ENCODE measurements at places on chromosomes 1 and 21.

DNA sequence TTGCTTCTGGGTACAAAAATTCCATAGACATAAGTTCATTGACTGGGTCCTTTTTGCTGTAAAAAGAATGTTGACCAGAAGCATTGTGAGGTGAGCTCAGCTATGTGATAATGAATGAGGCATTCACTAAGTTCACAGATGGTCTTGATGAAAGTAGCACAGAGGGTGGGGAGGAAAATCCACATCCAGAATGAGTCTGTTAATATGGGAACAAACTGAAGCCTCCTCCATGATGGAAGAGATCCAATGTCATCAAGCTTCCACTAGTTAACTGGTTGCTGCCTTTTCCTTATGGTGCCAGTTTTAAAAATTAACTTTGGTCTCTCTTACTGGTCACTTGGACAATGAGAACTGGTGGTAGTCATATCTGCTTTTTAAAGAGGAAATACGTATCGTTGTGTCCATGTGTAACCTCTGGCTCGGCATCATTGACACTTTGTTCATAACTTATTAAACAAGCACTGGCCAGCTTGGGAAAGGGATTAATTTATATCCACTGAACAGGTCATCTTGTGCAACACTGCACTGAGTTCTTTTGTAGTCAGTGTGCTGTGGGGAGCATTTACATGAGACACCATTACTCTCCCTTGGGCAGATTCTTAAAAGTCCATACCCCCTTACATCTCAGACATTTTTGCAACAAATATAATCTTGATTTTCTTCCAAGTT is 88.6 kb downstream of the ADAMTS1 start:
- DNase-seq: no peak

DNA sequence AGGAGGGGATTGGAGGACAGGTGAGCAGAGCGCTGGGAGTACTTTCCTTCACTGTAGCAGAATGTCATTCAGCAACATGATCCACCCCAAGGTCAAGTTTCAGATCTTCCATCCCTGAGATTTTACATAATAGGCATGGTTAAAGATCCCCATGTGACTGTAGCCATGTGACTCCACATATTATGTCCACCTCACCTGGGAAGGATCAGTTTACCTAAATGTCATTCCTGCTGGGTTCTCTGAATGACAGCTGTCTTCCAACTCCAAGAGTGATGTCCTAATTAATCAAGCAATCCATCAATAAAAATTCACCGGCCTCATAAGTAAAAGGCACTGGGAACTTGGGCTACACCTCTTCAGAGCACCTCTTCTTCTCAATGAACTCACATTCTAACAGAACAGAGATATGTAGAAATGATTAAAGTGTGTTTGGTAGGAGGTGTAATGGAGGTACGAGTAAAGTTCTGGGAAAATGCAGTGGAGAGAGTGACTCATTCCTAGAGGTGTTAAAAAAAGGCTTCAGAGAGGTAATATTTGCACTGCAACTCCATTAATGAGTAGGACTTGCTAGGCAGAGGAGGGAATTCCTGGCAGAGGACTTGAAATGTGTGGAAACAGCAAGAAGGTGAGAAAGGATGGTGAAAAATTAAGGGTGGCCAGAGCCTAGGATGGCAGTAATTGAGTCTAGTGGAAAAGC is 22.2 kb upstream of the MAPKAPK2 start:
- DNase-seq: no peak

DNA sequence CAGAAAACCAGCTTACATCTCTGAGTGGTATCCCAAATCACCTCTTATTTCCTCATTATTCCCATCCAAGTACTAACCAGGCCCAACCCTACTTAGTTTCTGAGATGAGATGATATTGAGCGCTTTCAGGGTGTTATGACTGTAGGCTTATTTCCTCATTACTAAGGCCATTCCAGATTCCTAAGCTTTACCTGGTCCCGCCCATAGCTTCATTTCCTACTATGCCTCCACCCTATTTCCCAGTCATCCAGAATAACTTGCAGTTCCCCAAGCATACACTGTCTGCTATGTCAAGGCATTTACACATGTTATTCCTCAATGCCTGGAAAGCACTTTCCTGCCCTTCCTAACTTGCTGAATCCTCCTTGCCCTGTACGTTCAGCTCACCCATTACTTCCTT is 79.3 kb upstream of the SPAG17 start:
- DNase-seq: no peak

DNA sequence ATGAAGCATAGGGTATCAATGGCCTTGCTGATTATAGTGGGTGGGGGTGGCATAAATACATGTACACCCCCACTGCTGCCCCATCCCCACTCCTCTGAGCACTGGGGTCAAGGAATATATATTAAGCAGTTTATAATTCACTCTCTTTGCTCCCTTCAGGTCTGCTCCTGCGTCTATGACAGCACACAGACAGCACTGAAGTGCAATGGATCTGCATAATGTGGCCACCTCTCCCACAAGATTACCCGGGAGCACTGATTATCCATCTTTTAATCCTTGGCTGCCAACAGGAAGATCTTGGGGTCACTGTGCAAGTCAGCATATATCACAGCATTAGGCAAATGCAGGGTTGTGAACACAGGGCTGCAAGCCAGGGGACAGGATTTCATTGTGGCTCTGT is 19.3 kb downstream of the RXRG start:
- no peak for DNase-seq

DNA sequence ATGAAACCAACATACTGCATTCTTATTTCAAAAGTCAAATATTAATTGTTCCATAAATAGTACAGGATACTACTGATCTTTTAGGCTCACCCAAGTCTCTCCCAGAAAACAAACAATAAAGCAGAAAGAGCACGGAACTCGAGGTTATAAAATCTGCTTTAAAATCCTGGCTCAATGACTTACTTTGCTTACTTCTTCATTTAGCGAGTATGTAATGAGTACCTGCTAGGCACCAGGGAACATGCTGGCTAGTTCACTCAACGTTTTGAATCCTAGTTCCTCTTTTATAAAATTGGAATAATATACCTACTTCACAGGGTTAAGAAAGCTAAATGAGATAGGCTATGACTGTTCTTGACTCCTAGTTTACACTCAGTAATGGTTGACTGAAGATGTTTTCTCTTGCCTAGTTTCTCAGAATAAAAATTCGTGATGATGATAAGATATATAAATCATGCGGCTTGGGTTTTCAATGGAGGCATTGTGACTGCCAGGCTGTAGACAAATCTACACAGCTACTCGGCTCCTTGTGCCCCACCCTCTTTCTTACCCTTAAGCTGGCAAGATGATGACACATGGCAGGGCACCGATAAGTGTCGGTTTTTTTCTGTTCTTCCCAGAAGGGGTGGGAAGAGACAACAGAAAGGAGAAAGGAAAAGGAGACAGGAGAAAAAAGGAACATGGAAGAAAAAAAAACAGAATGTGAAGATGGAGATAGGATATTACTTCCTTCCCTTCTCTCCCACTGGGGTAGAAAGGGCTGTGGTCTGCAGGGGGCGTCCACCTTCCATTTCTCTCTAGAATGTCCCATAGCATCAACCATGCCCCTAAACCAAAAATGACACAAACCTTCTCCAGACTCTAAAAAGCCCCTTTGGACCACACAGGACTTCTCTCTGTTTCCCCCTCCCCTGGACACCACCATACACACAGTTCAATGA is 507.1 kb downstream of the SMYD3 start:
- no peak for DNase-seq

- DNase-seq: no peak
Measured at GRCh38 chr1:85677656-85678055, 30.6 kb downstream of the ZNHIT6 start.

- no peak for DNase-seq
Measured at GRCh38 chr1:230509281-230509977, 83.3 kb upstream of the PGBD5 start.

DNA sequence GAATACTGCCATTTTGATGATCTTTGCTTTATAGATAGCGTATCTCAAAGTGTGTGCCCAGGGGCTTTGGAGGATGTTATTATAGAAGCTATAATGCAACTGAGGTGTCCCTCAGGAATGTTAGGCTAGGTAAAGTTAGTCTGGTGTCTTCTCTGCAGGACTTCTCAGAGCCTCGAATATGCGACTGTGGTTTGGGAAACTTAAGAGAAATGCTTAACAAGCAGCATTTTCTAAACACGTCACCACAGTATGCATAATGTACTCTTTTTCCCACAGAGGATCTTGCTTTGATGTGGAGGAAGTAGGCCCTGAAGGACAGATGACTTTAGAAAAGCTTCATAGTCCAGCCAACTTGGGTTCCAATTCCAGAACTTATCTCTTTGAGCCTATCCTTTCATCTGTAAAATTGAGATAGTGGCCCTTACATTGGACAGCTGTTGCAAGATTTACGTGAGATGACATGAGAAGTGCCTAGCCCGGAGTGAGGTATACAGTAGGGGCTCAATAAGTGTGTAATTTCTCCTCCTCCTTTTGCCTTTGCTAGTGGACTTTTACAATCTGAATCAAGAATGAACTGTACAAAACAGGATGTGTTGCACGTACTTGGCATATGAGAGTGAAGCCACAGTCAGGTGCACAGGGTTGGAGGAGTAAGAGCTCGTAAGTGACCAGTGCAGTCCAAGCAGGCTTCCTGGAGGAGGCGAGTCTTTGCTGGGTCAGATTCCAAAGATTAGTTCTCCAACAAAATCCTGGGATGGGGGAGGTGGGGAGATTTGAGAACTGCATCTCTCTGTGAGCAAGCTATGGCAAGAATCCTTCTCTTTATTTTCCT is 29.7 kb upstream of the TRABD2B start:
- no peak for DNase-seq

GRCh38 chr1:41366455-41367287 is 5.4 kb downstream of the FOXO6 start:
- DNase-seq: no peak

GRCh38 chr1:164781972-164782371 is 223.0 kb downstream of the PBX1 start:
- DNase-seq: no peak

DNA sequence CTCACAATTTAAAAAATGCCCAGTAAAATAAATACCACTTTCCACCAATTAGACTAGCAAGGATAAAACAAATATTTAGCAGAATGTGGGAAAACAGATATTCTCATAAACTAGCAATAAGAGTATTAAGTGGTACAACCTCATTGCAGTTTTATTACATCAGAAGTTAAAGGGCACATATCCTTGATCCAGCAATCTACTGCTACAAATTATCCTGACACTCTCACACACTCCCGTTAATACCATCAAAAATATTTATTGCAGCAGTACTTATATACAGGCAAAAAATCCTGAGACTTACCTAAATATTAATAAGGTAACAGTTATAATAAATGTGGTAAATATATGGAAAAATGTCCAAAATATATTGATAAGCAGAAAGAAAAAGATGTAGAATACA is 44.3 kb downstream of the ZNF644 start:
- no peak for DNase-seq

GRCh38 chr1:85320371-85321131 is 44.1 kb upstream of the BCL10 start:
- DNase-seq: no peak

DNA sequence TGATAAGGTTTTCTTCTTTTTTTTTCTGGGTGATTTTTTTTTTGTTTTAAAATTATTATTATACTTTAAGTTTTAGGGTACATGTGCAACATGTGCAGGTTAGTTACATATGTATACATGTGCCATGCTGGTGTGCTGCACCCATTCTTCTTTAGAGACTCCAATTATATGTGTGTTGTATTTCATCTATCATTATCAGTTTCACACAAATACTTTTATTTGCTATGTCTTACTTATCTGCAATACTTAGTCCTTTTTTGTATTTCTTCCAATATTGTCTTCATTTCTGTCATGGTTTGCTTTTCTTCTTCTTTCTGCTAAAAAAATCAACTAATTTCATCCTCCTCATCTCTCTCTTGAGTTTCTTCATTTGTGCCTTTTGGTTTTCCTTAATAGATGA is 3.9 kb upstream of the PDE4B start:
- no peak for DNase-seq

GRCh38 chr1:42852608-42852980 is 6.2 kb downstream of the ZNF691 start:
- no peak for DNase-seq

DNA sequence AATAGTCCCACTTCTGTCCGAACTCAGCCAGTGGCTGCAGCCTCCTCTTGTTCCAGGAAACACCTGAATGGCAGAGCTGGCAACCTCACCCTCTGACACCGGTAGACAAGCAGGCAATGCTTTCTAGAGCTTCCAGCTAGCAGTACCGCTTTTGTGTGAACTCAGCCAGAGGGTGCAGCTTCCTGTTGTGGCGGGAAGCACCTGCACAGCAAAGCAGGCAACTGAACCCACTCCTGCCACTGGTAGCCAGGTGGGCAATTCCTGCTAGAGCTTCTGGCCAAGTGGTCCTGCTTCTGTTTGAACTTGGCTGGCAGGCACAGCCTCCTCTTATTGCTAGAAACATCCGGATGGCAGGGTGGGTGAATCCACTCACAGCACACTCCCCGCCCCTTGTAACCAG is 40.1 kb upstream of the TMPRSS15 start:
- DNase-seq: no peak

DNA sequence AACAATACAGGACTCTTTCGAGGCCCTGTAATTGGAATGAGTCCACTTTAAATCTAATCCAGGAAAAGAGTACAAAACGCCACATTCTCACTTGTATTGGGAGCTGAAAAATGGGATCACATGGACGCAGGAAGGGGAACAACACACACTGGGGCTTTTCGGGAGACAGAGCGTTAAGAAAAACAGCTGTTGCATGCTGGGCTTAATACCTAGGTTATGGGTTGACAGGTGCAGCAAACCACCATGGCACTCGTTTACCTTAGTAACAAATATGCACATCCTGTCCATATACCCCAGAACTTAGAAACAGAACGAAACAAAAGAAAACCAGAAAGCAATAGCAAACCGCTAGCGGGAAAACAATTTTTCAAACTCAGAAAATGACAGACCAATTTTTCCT is 1532.7 kb upstream of the TPTE start:
- DNase-seq: no peak

DNA sequence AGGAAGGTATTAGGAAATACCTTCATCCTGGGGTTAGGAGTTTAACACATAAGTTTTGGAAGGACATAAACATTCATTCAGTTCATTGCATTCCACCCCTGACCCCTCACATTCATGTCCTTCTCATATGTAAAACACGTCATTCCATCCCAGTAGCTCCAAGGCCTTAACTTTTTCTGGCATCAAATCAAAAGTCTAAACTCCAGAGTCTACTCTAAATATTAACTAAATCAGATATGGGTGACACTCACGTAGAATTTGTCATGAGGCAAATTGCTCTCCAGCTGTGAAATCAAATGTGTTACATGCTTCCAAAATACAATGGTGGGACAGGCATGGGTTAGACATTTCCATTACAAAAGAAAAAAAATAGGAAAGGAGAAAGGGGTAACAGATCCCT is 298.2 kb upstream of the LRRC7 start:
- no peak for DNase-seq

- no peak for DNase-seq
Measured at GRCh38 chr1:21693732-21694131, 24.6 kb upstream of the RAP1GAP start.

GRCh38 chr1:240245629-240246020 is 153.9 kb downstream of the FMN2 start:
- no peak for DNase-seq

GRCh38 chr1:61253912-61254633 is 171.7 kb downstream of the NFIA start:
- no peak for DNase-seq

All from stimulated activated CD8-positive, alpha-beta memory T cell treated with anti-CD3 and anti-CD28 coated beads, Interleukin-15, amount 100 ng/mL, for 4 hours (primary cell).